Stimulated activated CD4-positive, alpha-beta T cell treated with anti-CD3 and anti-CD28 coated beads, Interleukin-1b, Interleukin-23, amount 100 ng/mL, for 1 hour (primary cell): ENCODE measurements at places on chromosomes 2 and 18.

- DNase-seq, result no peak
Observed at GRCh38 chr18:79818036-79818435, 20.3 kb downstream of the KCNG2 start.

GRCh38 chr18:58893388-58894099 is 28.9 kb downstream of the ZNF532 start:
- DNase-seq, result no peak

- DNase-seq, result no peak
Observed at GRCh38 chr18:45044787-45045186, 364.1 kb downstream of the SETBP1 start.

DNA sequence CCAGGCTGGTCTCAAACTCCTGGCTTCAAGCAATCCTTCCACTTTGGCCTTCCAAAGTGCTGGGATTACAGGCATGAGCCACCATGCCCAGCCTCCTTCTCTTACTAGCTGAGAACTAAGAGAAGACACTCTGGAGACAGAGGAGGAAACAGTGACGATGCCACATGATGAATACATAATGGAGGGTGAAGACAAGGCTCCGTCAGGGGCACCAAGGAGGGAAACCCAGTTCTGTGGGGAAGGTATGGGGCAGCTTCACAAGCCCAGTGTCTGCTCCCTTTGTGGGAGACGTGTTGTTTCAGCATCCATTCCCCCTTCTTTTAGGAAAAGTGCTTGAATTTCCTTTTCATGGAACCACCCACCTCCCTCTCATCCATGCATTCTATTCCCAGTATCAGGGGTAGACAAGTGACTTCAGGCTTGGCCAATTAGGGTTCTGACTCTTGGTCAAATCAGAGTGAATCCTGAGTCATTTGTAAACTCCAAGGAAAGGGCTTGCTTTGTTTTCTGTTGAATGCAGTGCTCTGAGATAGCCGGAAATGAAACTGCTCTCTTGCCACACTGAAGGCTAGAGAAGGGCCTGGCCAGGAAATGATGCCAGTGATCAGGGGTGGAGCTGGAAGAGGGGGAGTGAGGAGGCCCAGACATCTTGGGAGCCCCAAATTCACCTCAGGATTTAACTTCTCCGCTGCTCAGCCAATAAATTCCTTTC is 23.7 kb downstream of the TMEM127 start:
- no peak for DNase-seq

DNA sequence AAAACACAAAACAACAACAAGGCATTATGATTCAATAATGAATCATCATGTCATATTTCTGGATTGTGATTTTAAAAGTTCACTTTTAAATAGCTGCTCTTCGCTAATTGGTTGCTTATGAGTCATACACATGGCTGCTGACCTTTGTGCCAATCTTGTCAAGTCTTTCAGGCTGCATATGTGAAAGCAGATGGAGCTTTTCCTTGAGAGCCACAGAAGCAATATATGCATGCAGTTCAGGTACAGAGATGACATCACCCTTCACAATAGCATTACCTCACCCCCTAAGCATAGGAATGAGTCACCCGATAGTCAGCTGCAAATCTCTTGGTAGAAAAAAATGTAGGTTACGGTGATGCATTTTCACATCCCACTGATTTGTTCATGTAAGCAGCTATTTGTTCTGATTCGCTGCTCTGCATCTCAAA is 27.2 kb downstream of the EIF2AK3 start:
- peak; percentile 12 for DNase-seq

DNA sequence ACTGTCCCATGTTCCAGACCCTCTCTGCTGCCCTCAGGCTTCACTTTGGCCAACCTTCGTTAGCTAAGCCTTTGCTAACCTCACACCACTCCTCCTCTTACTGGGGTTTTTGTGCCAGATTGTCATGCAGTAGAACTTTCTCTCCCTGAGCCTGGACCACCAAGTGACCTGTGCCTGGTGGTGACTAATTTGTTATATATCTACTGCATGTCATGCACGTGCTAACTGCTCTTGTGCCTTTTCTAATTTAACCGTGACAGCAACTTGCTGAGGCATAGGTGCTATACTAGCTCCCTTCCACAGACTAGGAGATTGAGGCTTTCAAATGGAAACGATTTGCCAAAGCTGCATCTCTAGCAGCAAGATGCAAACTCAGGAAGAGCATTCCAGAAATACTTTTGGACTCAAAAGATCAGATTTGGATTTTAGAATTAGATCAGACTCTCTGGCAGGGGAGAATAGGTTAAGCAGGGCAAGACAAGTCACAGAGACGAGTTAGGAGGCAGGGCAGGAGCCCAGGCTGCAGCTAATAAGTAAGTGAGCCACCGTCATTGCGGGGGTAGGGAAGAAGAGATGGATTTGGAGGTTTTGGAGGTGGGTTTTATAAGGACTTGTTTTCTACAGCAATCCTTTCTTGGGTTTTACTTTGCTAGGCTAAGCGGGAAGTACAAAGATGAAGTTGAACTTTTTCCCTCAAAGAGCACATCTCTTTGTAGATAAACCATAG is 1.8 kb downstream of the PPP1R7 start:
- no peak for DNase-seq

DNA sequence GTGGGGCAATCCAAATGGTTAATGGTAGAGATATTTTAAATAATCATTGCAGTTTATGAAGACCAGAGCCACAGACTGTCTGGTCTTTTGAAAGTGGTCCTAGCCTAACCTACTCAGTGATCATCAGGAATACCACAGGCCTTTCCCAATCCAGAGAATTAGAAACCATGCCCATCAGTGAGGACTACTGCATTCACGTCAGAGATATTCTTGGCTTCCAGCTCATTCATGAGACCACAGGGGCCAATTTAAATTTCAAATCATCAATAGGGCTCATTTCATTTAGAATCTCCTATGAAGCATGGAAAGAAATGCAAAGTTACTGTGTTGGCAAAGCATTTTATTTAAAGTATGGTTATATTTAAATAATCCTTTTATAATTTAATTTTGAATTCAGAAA is 362.3 kb upstream of the KCNJ3 start:
- DNase-seq, result no peak

GRCh38 chr18:76486574-76486973 is 8.5 kb downstream of the ZNF516 start:
- DNase-seq, result no peak

GRCh38 chr18:31819106-31819924 is 58.6 kb upstream of the SLC25A52 start:
- no peak for DNase-seq

DNA sequence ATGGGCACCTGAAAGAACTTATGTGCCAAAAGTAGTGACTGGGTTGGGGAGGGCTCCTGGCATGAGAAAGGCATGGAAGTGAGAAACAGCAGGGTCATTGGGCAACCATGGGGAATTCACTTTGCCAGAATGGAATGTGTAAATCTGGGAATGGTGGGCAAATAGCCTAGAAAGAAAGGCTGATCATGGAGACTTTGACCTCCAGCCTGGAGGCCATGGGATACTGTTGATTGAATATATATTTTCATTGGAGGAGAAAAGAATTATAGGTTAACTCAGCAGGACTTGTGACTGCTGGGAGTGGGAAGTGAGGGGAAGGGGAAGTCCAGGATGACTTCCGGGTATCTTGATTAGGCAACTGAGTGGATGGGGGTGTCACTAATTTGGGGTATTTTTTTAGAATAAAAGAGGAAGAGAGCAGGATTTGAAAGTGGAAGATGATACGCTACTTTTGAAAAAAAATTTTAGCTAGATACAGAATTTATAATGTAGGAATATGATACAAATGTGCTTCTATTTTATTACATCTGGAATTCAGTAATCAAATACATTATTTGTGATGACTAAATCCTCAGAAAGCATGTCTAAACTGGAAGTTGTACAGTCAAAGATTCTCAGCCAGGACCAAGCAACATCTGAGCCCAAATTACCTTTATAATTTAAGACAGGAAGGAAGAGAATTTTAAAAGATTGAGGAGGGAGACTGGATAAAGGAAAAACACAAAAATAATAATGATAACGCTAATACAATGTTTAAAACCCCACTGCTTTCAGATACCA is 116.2 kb downstream of the GATA6 start:
- no peak for DNase-seq

DNA sequence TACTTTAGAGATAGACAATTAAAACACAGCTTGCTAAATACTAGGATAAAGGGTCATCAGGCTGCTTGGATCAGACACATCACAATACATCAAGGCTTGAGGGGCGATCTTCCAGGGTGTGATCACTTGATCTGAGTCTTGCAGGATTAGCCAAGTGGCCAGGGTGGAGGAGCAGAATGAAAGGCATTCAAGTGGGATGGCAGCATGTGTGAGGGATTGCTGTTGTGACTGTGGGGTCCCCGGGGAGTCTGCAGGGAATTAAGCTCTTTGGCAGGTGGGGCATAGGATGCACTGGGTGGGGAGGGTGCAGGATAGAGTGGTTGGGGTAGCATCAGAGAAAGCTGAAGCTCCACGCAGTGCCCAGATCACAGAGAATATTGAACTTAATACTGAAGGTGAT is 58.0 kb upstream of the TMEM163 start:
- DNase-seq, result no peak

GRCh38 chr2:177235855-177236437 is 23.4 kb downstream of the HNRNPA3 start:
- no peak for DNase-seq

DNA sequence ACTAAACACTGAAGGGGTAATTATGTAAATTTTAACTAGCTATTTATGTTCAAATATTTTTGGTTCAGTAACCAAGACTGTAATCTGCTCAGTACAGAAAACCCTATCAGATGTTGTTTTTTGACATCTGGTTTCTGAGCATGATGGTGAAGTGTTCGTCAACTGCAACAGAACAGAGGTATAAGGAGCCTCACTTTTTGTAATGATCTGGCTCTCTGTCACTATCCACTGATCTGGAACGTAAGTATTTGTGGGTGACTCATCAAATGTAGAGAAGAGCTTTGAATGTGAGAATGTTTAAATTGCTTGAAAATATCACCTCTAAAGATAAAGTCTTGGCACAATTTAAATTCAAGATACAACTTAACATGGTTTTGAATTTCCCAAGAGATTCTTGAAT is 213.6 kb upstream of the FAM98A start:
- DNase-seq, result no peak

DNA sequence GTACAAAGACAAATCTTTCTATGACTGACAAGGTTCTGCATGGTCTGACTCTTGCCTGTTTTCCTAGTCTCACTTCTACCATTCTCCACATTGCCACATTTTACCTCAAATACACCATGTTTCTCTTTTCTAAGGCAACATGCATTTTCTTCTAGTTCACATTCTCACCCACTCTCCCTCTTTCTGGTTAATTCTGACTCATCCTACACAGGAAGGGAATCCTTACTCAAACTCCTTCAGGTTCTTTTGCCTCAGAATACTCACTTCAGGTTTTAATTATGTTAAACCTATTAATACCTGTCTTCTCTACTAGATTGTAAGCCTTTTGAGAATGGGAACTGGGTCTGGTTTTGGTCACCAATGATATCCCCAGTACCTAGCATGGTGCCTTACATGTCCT is 47.2 kb downstream of the MAP2 start:
- DNase-seq, result no peak

DNA sequence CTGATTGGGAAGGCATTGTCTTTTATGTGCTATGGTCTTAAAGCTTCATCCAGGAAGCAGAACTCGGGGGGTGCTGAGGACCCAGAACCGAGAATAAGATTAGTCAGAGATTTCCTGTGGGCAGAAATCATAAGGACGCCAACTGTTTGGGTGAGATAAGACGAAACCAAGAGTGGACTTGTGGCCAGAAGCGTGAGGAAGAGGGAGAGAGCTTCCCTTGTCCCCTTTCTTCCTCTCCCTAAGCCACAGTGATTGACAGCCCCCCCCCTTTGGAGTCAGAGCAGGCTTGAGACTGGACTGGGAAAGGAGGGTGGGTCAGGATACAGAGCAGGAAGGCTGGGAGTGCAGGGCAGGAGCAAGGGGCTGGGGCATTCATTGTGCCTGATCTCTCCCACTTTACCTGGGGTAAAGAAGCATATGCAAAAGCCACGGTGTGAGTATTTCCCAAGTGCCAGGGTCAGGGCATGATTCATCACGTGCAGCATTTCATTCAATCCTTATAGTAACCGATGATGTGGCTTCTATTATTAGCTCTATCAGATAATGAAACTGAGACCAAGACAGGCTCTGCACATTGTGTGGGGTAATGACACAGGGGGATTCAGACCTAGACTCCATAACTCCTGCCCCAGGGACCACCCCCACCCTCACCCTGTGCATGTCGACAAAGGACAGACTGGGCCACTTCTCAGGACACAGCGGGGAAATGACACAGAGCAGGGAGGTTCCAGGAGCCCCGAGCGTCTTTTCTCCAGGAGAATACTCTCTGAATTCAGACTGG is 3.0 kb upstream of the IL1RN start:
- no peak for DNase-seq

DNA sequence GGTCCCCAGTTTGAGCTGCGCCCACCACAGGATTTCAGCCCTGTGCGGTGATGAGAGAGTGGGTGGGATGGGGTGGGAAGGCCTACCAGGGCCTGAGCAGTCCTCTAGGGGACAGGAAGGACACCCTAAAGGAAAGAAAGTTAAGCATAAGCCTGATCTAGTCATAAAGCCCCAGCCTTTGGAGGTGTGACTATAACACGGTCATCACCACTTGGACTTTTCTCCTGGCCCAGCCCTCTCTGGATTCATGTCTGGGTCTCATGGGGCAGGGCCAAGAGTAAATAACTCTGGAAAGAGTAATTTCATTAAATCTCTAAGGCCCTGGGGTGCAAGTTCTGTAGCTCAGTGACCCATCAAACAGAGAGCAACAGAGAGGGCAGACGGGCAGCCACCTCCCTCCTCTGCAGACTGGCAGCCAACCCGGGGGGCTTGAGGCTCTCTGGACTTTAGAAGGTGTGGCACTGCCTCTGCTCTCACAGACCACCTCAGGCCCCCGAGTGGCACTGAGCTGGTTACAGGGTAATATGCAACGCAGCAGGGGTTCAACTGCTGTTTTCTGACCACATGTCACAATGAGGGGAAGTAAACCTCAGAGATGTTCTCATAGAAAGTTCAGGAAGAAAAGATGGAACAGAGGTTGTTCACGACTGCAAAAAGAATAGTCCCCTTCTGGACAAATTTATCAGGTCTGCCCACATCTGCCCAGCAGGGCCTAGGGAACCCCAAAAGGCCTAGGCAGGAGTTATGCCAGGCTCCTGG is 41.5 kb downstream of the TGFA start:
- no peak for DNase-seq

DNA sequence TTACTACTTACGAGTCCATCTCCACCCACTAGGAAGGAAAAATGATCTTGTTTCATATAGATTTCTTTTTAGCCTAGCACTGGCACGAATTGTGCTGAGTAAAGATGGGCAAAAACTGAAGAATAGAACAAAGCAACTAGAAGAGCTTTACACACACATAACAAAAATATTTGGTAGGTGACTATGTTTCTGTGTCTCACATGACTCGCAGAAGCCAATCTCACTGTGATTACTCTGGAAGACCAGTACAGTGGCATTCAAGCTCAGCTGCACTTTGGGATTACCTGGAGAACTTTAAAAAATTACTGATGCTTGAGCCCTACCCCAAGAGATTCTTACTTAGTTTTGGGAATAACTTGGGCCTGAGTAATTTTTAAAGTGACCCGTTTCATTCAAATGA is 378.7 kb downstream of the METTL4 start:
- no peak for DNase-seq
